Lower lobe of right lung (tissue), 2 donors: ENCODE measurements at places on chromosomes 16 and 17. TPM values are rescaled to one million over a fixed set of nuclear protein-coding genes. Genes with fewer than 3 reads are reported as not detected.

GRCh38 chr17:39213852-39214251 lies 11.9 kb downstream of the STAC2 start:
- no peaks in the 10 kb centered on the region for H3K36me3 ChIP-seq
- H3K4me3 ChIP-seq: no peak overlapping the region
- H3K27me3 ChIP-seq: peaks cover 13% of the 10 kb centered on the region
- no peak overlapping the region for H3K27ac ChIP-seq

DNA sequence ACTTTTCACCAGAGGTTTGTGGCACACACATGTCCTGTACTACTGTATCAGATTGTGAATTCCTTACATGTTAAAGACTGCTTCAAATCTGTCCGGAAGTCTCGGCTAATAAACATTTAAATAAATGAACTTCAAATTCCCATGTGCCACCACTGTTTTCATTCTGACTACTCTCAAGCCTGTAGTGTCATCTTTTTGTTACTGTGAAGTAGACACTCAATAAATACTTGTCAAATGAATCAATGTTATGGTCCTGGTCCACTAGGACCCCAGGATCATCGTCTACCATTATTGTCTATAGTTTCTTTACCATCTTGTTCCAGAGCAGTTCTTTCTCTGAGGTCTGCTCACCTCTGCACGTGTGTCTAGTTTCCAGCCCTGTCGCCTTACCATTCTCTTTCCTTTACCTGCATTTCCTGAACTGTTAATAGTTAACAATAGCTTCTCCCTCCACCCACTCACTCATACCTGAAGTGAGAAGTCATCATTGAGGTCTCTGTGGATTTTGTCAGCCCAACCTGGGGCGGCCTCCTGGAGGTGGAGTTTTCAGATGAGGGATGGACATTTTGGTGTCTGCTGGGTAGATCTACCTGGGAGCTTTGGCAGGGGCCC lies 333.0 kb downstream of the SEC14L1 start:
- DNase-seq: no peak
- peak overlapping the region; percentile 1 for H3K27ac ChIP-seq
- peaks cover 83% of the 10 kb centered on the region for H3K4me1 ChIP-seq
- no peak overlapping the region for H3K4me3 ChIP-seq
- no peaks in the 10 kb centered on the region for H3K27me3 ChIP-seq

DNA sequence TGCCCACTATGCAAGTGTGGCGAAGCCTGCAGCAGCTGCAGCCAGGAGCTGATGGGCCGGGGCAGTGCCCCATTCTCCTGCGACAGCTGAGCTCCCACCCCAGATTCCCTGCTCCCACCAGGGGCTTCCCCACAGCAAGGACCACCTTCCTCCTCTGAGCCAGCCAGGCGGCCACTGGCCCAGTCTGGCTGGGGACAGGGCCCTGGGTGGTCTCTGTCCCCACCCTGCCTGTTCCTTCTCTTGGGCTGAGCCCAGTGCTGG lies 5.6 kb upstream of the NPTX1 start:
- no peak overlapping the region for H3K4me3 ChIP-seq
- peaks cover 21% of the 10 kb centered on the region for H3K4me1 ChIP-seq
- H3K27ac ChIP-seq: no peak overlapping the region
- no peaks in the 10 kb centered on the region for H3K36me3 ChIP-seq
- peaks cover 78% of the 10 kb centered on the region for H3K27me3 ChIP-seq

- no peaks in the 10 kb centered on the region for H3K36me3 ChIP-seq
- no peak for DNase-seq
- no peaks in the 10 kb centered on the region for H3K27me3 ChIP-seq
- no peak overlapping the region for H3K27ac ChIP-seq
These were observed 134.6 kb downstream of the PARN start for GRCh38 chr16:14495213-14496046.

DNA sequence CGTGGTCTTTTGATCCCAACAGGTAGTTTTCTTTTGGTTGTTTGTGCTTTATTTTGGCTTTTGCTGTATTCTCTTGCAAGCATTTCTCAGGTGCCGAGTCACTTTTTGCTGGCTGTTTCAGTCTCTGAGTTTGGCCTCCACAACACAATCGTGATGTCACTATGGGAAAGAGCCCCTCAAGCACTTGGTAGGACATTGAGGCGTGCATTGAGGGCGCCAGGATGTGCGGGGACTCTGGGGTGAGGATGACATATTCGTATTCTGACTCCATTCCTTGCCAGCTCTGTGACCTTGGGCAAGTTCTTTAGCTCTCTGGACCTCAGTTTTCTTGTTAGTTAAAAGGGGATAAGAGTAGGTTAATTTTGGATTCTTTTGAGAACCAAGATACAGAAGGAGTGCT lies 13.0 kb downstream of the KSR1 start:
- H3K36me3 ChIP-seq: no peaks in the 10 kb centered on the region
- no peak overlapping the region for H3K4me3 ChIP-seq
- DNase-seq: no peak
- peaks cover 59% of the 10 kb centered on the region for H3K4me1 ChIP-seq
- H3K27ac ChIP-seq: no peak overlapping the region

DNA sequence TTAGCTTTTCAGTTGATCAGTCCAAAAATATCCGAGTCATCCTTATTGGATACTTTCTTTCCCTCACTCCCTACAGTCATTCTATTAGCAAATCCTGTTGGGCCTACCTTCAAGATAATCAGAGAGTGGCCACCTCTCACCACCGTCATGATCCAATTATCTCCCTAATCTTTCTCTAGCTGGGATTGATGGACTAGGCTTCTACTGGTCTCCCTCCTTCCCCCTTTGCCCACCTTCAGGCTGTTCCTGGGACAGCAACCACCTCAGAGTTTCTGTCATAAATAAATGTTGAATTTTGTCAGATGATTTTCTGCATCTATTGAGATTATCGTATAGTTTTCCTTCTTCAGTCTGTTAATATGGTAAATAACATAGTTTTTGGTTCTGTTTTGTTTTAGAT lies 16.2 kb upstream of the RHBDL3 start:
- H3K27ac ChIP-seq: no peak overlapping the region
- no peak for DNase-seq
- H3K4me3 ChIP-seq: no peak overlapping the region
- H3K4me1 ChIP-seq: no peaks in the 10 kb centered on the region
- H3K36me3 ChIP-seq: no peaks in the 10 kb centered on the region

CA10 gene
- total RNA-seq: not detected

TAC4 gene
- not detected for total RNA-seq

GRCh38 chr16:7688811-7689210 lies 356.2 kb downstream of the RBFOX1 start:
- no peaks in the 10 kb centered on the region for H3K36me3 ChIP-seq
- no peak overlapping the region for H3K4me3 ChIP-seq
- H3K27me3 ChIP-seq: no peaks in the 10 kb centered on the region
- no peaks in the 10 kb centered on the region for H3K4me1 ChIP-seq

GRCh38 chr16:89155184-89155679 lies 16.3 kb upstream of the CDH15 start:
- peaks cover 27% of the 10 kb centered on the region for H3K4me1 ChIP-seq
- H3K4me3 ChIP-seq: no peak overlapping the region
- peaks cover 19% of the 10 kb centered on the region for H3K36me3 ChIP-seq
- H3K27ac ChIP-seq: no peak overlapping the region
